Glutamatergic neuron (in vitro differentiated cells): ENCODE measurements at places on chromosomes 12 and 14. TPM values are rescaled to one million over a fixed set of nuclear protein-coding genes. Genes with fewer than 3 reads are reported as not detected.

The KRT81 gene
- total RNA-seq = not detected

The KRT78 gene
- not detected for total RNA-seq

The RNASE3 gene
- total RNA-seq = not detected

The STXBP6 gene
- 0.49 TPM for total RNA-seq

The INHBC gene
- total RNA-seq = not detected

The RFX4 gene
- not detected for total RNA-seq

The ACSM4 gene
- total RNA-seq = not detected

The ESRRB gene
- total RNA-seq = 1.7 TPM

The ALX1 gene
- 3.8 TPM for total RNA-seq

The DHRS2 gene
- total RNA-seq = 0.42 TPM

The CCDC184 gene
- total RNA-seq = 36.2 TPM

The CLEC14A gene
- 0.96 TPM for total RNA-seq

The NFATC4 gene
- total RNA-seq = 11.4 TPM
